ENCODE measurements at places on chromosomes 13 and 19.

- DNase-seq, result peak; percentile 94
Measured at GRCh38 chr19:56477429-56478338, 539 bp upstream of the ZNF667 start.

GRCh38 chr19:48933382-48933932 lies at the start of gene DHDH:
Gene DHDH, plus strand, starts transcription at chr19:48933699. Its CDS starts 23 bp downstream, at chr19:48933722.
- DNase-seq, result peak; percentile 76

GRCh38 chr19:8413629-8413995 lies 507 bp downstream of the MARCHF2 start:
- DNase-seq, result no peak

DNA sequence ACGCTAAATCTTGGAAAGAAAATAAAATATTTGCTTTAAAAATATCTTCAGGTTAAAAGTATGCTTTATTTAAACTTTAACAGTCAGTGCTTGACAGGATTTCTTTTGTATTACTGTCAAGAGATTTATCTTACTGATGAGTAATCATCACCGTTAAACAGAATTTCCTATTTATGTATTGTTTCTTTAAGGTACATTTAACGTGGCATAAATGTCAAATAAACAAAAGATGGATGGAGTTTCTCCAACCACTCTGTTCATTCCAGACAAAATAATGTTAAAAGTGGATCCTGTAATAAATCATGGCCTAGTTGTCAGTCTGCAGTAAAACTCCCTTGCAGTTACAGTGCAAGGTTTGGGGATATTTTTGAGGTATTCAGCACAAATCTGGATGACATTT lies 298.3 kb downstream of the DIAPH3 start:
- no peak for DNase-seq

GRCh38 chr19:31749231-31749630 lies 400.0 kb upstream of the TSHZ3 start:
- no peak for DNase-seq

Data from foreskin fibroblast (primary cell).